ENCODE measurements at places on chromosomes 4 and X.

DNA sequence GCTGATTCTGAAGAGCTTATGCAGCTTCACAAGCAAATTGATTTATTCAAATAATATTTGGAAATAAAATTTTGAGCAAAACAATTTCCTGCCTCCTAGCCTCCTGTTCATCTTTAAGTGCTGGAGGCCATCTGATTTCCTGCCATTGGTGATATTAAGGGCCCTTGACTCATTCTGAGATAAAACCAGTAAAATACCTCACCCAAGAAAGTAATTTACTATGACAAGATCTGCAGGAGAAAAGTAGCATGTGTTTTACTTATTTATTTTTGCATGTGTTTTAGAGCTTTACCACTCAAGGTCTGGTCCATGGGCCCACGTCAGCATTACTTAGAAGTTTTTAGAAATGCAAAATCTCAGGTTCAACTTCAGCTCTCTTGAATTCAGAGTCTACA lies 67.7 kb downstream of the DCLK2 start:
- DNase-seq: no peak

GRCh38 chr4:144732584-144733428 lies 86.8 kb downstream of the HHIP start:
- DNase-seq: no peak

- DNase-seq: no peak
These were observed 60.4 kb upstream of the CRMP1 start for GRCh38 chr4:5952975-5953951.

DNA sequence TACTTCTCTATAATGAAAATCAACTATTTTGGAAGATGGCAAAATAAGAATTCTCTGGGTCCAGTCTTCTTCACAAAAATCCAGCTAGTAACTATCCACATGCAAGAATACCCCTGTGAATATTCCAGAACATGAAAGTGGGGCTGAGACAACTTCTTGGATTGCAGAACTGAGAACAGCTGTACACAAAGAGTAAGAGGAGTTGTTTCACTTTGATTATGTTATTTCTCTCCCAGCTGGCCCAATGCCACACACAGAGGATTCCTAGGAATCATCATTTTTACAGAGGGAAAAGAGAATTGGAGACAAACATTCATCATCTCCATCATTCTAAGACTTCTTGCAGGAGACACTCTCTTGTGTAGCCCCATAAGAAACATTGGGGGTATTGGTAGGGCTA lies 782.2 kb upstream of the LCORL start:
- no peak for DNase-seq

GRCh38 chr4:94452476-94453371 lies 982 bp downstream of the PDLIM5 start:
- DNase-seq: no peak

GRCh38 chr4:123783921-123784320 lies 387.3 kb downstream of the SPRY1 start:
- no peak for DNase-seq

DNA sequence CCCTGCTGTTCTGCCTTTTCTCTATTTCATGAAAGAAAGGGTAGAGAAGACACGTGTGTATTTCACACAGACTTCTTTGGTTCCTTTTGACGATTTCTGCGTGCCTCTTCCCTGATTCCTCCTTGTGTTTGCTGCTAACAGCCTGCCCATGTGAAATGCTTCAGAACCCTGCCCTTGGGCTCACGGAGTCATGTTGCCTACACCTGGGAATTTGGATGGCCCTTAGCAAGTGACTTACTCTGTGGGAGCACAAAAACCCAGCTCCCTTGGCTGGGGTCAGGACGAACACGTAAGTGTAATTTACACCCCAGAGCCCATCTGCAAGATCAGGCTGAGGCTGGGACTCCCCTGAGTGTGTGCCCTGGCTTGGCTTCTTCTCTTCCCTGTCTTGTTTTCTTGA lies 220.3 kb upstream of the BCOR start:
- no peak for DNase-seq

GRCh38 chr4:175109933-175110332 lies 191.8 kb downstream of the ADAM29 start:
- DNase-seq: no peak

GRCh38 chr4:64399313-64400109 lies 9.7 kb downstream of the TECRL start:
- no peak for DNase-seq

- DNase-seq: no peak
These were observed 17.8 kb downstream of the ZNF185 start for GRCh38 chrX:152915541-152916241.

GRCh38 chr4:169144061-169144600 lies 126.6 kb downstream of the SH3RF1 start:
- no peak for DNase-seq

- DNase-seq: no peak
These were observed 3.5 kb downstream of the ZXDA start for GRCh38 chrX:57906790-57907189.

DNA sequence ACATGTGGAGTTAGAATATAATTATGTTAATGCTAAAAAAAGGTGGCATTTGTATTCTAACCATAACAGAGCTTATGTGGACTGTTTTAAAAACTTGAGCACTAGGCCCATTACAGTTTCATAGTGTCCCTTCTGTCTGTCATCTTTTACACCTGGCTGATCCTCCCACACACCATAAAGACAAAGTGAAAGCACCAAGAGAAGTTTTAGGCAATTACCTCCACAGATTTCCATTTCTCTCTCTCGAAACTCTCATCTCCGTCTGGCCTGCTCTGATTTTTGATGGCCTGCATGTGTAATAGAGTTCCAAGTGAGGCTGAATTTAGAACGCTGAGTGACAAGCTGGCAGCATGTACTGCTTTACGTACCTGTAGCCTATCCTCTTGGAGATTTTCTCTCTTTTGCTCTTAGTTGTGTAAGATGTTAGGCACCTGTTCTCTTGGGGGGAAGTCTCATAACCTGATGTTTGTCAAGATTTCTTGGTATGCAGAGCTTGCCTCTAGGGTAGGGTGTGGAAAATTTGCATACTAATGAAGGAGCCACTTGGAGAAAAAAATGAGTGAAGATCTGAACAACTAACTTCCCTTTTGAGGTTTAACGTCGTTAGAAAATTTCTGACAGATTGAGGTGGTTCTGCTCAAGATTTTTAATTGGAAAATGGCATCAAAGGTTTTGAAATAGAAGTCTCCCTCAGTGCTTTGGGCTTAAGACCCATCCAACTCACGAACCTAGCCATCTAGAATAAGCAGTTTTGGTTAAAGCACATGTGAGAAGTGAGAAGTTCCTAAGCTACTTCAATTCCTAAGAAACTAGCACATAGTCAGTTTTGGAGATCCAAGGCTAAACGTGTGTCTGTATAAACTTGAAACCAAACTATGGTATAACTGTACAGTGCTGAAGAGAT lies 57.6 kb upstream of the RAP1GDS1 start:
- DNase-seq: no peak

DNA sequence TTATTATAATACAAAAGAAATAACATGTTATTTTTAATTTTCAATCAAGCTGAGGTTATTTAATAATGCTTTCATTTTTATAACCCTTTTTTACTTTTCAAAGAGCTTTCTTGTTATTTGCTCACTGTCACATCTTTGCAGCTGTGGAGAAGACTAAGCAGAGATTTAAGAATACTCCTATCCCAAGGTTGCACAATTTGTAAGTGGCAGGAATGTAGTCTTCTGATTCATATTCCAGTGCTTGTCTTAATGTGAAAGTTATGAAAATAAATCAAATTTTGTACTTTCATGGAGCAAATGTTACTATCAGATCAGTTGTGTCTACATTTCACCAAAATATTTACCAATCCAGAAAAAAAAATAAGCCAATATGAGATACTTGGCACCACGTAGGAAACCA lies 86.6 kb downstream of the DDIT4L start:
- DNase-seq: no peak

GRCh38 chrX:41490446-41490845 lies 43.3 kb downstream of the NYX start:
- DNase-seq: no peak

DNA sequence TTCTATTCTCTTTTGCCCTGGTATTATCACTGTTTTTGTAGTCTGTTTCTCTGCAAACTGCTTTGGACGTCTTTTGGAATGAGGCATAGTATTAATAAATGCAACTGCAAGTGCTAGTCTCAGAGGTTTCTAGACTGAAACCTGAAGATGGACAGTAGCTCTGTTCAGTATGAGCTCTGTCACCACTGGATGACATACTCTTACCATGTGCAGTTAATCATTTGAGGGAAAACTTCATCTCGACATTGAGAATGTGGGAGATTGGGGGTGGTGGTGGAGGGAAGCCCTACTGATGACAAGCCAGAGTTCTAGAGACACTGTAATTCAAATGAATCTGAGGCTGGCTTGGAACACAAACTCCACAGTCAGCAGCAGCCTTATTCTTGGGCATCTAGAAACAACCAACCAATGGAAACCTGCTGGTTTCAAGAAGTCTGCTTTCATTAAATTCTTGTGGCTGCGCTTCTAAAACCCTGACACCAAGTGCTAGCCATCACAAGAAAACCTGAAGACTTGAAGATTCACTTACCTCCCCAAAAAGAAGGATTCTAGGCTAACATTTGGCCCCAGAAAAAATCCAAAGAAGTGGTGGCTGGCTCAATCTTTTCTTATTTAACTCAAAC lies 161.7 kb downstream of the RASL11B start:
- DNase-seq: no peak

DNA sequence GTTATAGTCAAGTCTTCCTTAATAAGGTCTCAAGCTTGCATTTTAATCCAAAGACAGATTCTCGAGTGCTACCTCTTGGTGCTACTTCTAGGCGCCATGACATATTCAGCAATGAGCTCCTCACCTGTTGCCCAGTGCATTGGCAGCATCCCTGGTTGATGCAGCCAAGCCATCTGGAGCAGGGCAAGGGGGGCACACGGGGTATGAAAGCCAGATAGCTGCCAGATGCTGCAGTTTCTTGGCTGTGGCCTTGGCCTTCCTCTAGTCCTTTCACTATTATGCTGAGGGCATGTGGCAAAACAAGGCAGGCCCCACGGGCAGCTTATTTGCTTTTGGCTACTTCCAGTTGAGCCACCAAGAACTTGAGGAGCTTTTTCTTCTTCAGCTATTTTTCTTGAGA lies 168.6 kb upstream of the PGRMC2 start:
- DNase-seq: no peak

DNA sequence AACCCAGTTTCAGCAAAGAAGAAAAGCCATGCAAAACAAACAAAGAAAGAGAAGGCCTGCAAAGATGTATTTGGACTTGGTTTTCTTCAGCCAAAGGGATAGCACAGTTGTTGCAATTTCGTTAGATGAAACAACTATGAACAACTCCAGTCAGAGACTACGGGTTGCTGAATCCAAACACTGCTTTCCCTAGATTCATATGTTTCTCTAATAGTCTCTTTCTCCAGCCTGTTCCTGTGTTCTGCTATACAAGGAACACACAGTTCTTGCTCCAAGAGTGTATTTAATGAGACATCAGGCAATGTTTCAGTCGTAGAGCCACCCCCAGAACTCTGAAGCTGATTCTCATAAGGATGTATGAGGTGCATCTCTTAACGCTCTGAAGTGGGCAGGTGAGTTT lies 162.5 kb upstream of the TBL1X start:
- no peak for DNase-seq

DNA sequence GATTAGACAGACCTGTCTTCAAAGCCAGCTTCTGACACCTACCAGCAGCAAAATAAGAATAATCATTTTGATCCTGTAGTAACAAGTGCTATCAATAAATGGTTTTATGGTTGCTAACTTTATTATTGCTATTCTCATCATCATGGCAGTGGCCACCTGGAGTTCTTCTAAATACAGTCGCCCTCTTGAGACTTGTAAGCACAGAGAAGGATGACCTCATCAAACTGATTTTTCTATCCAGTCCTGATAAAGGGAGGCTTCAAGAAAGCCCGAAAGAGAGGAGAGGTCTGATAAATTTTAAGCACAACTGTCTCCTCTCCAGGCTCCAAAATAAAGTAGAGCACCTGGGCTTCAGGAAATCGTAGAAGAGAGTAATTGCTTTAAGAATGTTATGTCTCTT lies 286.4 kb downstream of the USP46 start:
- no peak for DNase-seq
